ENCODE measurements at places on chromosomes 1 and 21. TPM values are rescaled to one million over a fixed set of nuclear protein-coding genes. Genes with fewer than 3 reads are reported as not detected.

GRCh38 chr1:109197158-109198042 lies 16.3 kb upstream of the SARS1 start:
- peak; percentile 99 for DNase-seq
- no peaks in the 10 kb centered on the region for H3K36me3 ChIP-seq
- H3K4me3 ChIP-seq, result peak overlapping the region; percentile 73
- peak overlapping the region; percentile 96 for H3K27ac ChIP-seq
- no peaks in the 10 kb centered on the region for H3K27me3 ChIP-seq

DNA sequence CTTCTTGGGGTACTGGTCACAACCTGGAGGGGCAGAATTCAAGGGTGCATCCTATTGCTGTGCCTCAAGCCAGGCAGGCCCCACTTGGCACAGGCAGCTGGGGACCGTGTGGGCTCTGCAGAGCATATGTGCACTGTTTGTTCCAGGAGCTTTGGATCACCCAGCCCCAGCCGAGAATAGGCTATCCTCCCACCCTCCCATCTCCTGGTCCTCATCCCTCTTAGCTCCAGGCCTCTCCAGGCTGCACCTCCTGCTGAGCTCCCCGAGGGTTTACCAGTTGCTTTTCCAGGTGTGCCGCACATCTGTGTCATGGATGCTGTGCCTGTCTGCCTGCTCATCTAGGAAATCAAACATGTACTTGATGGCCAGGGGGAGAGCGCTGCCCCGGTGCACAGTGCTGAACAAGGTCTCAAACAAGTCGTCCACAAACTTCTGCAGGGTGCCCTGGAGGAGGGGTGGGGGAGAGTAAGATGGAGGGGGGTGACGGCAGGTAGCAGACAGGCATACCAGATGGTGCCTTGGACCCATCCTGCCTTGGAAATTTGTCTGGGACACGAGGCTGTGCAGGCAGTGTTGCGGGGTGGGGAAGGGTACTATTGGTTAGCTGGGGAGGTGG lies 120.5 kb upstream of the CD34 start:
- H3K4me3 ChIP-seq, result no peak overlapping the region
- H3K27ac ChIP-seq, result peak overlapping the region; percentile 96
- no peak for DNase-seq
- no peaks in the 10 kb centered on the region for H3K27me3 ChIP-seq
- H3K4me1 ChIP-seq, result peaks cover 43% of the 10 kb centered on the region

GRCh38 chr1:44044071-44044801 lies 13.0 kb upstream of the SLC6A9 start:
- no peaks in the 10 kb centered on the region for H3K27me3 ChIP-seq
- no peaks in the 10 kb centered on the region for H3K36me3 ChIP-seq
- DNase-seq, result no peak

DNA sequence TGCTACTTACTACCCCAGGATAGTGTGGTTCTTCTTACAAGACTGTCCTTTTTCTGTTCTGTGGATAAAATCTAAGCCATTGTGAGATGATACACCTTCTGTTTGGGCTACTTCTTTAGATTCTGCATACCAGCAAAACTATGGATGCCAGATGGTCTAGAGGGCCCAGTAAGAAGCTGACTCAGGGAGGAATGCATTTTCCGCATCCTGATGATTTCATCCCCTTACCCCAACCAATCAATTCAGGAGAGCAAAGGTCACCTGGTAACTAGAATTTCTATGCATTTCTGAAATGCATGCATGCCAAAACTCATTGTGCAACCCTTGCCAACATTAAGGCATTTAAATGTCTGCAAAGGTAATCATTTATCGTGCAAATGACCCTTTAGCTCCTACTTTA lies 285.7 kb upstream of the ZP4 start:
- H3K36me3 ChIP-seq, result peaks cover 3% of the 10 kb centered on the region
- no peaks in the 10 kb centered on the region for H3K27me3 ChIP-seq
- peak; percentile 7 for DNase-seq
- no peak overlapping the region for H3K4me3 ChIP-seq

GRCh38 chr1:200224315-200224714 lies 185.5 kb downstream of the ZNF281 start:
- H3K36me3 ChIP-seq, result no peaks in the 10 kb centered on the region
- H3K27me3 ChIP-seq, result no peaks in the 10 kb centered on the region

GRCh38 chr1:102757363-102757762 lies 351.0 kb downstream of the COL11A1 start:
- H3K4me3 ChIP-seq, result no peak overlapping the region
- H3K36me3 ChIP-seq, result no peaks in the 10 kb centered on the region

DNA sequence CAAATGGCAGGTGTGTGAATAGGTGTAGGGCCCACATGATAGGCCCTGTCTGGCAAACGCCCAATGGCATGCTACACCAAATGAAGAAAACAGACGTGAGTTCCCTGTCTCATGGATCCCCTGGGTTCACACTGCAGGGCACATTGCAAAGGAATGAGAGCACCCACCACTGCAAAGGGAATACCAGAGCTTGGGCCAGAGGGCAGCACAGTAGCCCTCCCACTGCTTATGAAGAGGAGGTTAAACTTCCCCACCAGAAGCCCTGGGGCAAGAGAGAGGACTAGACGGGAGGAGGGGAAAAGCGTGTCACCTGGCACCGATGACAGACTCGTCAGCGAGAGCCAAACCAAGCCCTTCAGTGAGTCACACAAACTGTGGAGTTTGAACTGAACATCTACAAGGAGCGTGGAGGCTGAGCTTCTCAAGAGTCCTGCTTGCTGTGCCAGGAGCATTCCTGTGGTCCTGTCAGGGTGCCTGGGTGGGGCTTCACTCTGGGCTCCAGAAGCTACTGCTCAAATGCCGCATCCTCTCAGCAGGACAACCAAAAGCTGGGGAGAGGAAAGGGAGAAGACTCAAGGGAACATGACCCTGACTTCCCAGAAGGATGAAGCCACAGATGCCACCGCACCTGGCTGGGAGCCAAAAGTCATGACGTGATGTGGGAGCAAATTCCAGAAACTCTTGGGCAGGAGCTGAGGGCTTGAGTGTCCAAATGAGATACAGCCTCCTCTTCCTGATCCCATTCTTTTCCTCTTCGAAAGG lies 61.1 kb downstream of the TOMM20 start:
- H3K36me3 ChIP-seq, result no peaks in the 10 kb centered on the region
- H3K27ac ChIP-seq, result peak overlapping the region; percentile 97
- H3K4me3 ChIP-seq, result peak overlapping the region; percentile 80
- H3K4me1 ChIP-seq, result peaks cover 48% of the 10 kb centered on the region

- no peak for DNase-seq
- H3K27me3 ChIP-seq, result no peaks in the 10 kb centered on the region
- no peak overlapping the region for H3K27ac ChIP-seq
- H3K4me1 ChIP-seq, result no peaks in the 10 kb centered on the region
These were observed 681.5 kb downstream of the LRRIQ3 start for GRCh38 chr1:73516451-73516850.

DNA sequence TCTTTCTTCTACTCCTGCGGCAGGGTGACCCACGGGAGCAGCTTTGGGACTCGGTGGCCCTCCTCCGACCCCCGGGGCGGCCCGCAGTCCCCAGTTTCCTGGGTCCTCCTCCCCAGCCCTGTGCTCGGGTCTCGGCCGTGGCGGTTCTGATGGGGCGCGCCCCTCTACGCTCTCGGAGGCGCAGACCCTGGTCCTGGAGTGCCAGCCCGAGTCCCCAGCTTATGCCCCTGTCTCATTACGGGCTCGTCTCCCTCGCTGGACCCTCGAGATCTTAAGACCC lies 430 bp downstream of the BTG2 start:
- peaks cover 17% of the 10 kb centered on the region for H3K36me3 ChIP-seq
- peaks cover 55% of the 10 kb centered on the region for H3K4me1 ChIP-seq
- H3K27ac ChIP-seq, result peak overlapping the region; percentile 72
- peak overlapping the region; percentile 95 for H3K4me3 ChIP-seq
- H3K27me3 ChIP-seq, result peaks cover 18% of the 10 kb centered on the region

DNA sequence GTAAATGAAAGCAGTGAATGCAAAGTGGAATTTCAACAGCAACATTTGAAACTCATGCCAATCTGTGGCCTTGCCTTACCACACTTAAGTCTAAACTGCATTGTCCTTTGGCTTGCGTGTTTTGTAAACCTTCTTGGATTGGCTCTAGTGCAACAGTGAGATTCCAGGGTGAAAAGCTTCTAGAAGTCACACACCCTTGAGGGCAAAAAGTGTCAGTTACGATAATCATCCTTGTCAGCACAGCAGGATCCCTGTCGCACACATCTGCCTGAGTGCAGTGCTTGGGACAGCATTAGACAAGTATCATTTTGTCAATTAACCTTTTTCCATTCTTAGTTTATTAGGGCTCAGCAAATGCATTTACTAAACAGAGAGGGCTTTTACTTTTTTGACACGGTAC lies 243.4 kb upstream of the PTBP2 start:
- H3K4me1 ChIP-seq, result no peaks in the 10 kb centered on the region
- no peaks in the 10 kb centered on the region for H3K27me3 ChIP-seq
- no peaks in the 10 kb centered on the region for H3K36me3 ChIP-seq

DNA sequence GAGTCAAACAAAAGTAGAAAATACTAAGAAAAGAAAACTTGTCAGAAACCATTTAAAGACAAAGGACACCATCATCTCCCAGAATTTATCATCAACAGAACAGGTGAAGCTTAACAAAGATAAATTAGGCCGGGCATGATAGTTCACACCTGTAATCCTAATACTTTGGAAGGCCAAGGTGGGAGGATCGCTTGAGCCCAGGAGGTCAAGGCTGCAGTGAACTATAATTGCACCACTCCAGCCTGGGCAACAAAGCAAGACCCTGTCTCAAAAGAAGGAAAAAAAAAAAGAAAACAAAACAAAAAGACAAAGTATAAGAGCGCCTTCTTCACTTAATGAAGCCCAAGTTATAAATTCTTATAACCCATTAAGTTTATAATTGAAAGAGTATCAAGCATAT lies 25.6 kb downstream of the RERE start:
- no peak overlapping the region for H3K4me3 ChIP-seq
- H3K4me1 ChIP-seq, result peaks cover 3% of the 10 kb centered on the region
- H3K27me3 ChIP-seq, result no peaks in the 10 kb centered on the region
- no peaks in the 10 kb centered on the region for H3K36me3 ChIP-seq
- no peak for DNase-seq

GRCh38 chr1:220432408-220432807 lies 95.5 kb upstream of the MARK1 start:
- H3K36me3 ChIP-seq, result no peaks in the 10 kb centered on the region
- no peak for DNase-seq
- H3K27me3 ChIP-seq, result no peaks in the 10 kb centered on the region
- H3K4me1 ChIP-seq, result no peaks in the 10 kb centered on the region

GRCh38 chr1:8873506-8874229 lies 4.8 kb downstream of the ENO1 start:
- H3K27me3 ChIP-seq, result peaks cover 7% of the 10 kb centered on the region
- H3K4me3 ChIP-seq, result peak overlapping the region; percentile 96
- peaks cover 80% of the 10 kb centered on the region for H3K4me1 ChIP-seq

DNA sequence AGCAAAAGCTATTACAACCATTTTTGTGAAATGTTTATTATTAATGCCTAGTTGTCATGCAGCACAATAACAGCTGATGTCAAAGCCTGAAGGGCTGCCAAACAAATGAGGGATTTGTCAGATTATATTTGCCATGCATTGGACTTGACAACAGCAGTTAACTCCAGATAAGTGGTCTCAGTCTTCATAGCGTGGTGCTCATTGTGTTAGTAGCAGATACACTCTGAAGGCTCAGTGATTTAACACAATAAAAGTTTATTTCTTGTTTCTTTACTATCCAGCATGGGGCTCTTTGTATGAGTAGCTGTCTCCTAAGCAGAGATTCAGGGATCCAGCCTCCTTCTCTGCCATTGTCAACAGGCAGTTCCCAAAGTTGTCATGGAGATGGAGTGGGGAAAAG lies 76.0 kb upstream of the PTGFRN start:
- H3K27me3 ChIP-seq, result peaks cover 45% of the 10 kb centered on the region
- no peak overlapping the region for H3K27ac ChIP-seq

DNA sequence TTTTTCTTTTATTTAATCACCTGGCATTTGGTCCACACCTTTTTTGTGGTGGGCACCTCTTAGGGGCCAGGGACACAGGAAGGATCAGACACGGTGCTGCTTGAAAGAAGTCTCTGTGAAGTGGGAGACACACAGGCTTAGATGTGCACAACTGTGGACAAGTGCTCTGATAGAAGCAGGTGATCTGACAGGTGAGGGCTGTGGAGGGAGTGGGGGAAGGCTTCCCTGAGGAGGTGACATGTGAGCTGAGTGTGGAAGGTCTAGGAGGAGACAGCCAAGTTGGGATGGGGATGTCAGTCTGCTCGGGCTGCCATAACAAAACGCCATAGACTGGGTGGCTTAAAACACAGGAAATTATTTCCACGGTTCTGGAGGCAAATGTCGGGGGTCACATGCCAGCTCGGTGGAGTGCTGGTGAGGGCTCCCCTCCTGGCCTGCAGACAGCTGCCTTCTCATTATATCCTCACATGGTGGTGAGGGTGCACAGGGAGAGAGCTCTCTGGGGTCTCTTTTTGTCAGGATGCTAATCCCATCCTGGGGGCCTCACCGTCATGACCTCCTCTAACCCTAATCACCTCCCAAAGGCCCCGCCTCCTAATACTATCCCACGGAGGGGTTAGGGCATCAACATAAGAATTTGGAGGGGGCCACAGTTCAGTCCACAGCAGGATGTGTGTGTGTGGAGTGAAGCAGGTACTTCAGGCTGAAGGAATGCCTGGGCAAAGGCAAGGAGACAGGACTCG lies 5.2 kb upstream of the KIAA1614 start:
- no peak overlapping the region for H3K4me3 ChIP-seq
- no peaks in the 10 kb centered on the region for H3K36me3 ChIP-seq
- DNase-seq, result no peak
- H3K4me1 ChIP-seq, result peaks cover 10% of the 10 kb centered on the region
- peaks cover 1% of the 10 kb centered on the region for H3K27me3 ChIP-seq

F3 gene
- 150 TPM for total RNA-seq

S100A7A gene
- not detected for total RNA-seq

RGS16 gene
- 0.31 TPM for total RNA-seq

OR2M3 gene
- total RNA-seq, result not detected

S100B gene
- total RNA-seq, result not detected

SPRR1A gene
- total RNA-seq, result not detected

TPTE gene
- not detected for total RNA-seq

TRIM45 gene
- 2.6 TPM for total RNA-seq

DNAH14 gene
- 7.7 TPM for total RNA-seq

OR2L5 gene
- not detected for total RNA-seq

PLPP3 gene
- 13.7 TPM for total RNA-seq

ENSA gene
- total RNA-seq, result 119 TPM

ITLN2 gene
- not detected for total RNA-seq

VCAM1 gene
- not detected for total RNA-seq

RAB13 gene
- total RNA-seq, result 133 TPM

TNFRSF8 gene
- total RNA-seq, result not detected

PRAMEF18 gene
- total RNA-seq, result not detected

ARMH1 gene
- 0.73 TPM for total RNA-seq

PCP4 gene
- not detected for total RNA-seq
